ENCODE measurements at places on chromosomes 1 and 21.

GRCh38 chr1:84959294-84959693 lies 37.6 kb downstream of the MCOLN2 start:
- no peak for DNase-seq

- DNase-seq: no peak
These were observed 275.2 kb downstream of the COL11A1 start for GRCh38 chr1:102833151-102833550.

DNA sequence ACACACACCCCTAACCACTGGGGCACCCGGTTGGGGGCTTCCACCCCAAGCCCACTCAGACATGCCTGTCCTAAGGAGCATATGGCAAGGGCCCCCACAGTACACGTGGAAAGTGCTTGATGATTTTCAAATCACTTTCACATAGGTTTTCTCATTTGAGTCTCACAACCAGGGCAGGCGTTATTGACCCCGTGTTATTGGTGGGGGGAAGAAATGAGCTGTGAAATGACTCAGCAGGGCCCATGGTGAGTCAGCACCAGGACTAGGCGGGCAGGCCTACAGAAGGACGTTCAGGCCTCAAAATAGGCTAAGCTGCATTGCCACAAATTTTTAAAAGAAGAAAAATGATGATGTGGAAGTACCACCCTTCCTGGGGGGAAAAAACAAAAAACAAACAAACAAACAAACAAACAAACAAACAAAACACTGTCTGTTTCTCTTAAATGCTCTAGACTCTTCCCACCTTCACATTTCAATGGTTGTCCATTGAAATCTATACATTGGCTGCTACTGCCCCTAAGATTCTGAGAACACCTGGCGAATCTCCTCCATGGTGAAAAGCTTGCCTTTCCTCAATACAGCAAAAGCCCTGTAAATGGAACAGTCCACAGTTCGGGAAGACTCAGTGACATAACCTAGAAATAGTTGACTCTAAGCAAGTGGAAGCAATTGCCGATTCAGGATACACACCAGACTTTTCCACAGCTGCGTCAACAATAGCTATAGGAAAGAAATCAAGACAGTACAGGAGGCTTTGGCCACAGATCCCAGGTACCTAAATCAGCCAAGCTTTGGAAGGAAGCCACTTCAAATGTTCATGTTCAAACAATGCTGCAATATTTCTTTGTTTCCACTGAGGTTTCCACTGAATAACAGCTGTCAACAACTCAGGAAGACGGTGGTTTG lies 234.7 kb downstream of the TOMM20 start:
- DNase-seq: peak; percentile 95

DNA sequence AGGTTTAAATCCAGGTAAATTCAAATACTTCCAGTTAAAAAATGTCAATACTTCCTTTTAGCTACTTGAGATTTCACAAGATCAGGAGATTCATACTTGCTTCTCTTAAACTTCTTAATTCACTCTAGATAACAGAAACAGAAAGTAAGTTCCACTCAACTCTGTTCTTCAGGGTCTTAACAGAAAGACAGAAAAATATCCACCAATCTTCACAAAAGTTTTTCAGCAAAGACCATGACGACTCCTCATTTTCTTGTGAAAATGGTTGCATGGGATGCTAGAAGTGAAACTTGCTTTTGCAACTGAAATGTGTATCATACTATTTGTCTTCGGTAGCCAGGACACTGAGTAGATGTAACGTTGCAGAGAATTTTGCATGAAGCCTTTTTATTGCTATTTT lies 12.3 kb upstream of the LRRC8C start:
- no peak for DNase-seq

GRCh38 chr1:234925440-234926263 lies 203.0 kb downstream of the TOMM20 start:
- no peak for DNase-seq

GRCh38 chr1:200979574-200980451 lies 43.7 kb downstream of the KIF21B start:
- DNase-seq: peak; percentile 32

DNA sequence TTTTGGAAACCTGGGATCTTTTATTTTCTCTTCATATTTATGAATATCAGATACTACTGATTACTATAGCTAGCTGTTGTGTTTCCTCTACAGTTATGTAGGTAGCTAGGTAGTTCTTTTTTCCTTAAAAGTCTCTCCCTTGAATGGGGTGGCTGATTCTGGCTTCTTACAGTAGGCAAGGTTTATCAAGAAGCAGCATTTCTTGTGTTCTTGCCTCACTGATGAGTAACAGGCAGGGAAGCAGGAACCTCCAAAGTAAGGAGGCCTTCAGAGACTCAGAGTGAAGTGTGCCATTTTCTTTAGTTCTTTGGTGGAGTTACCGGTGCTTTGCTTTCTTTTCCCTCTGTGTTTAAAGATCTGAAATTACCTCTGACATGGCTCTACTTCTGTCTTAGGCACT lies 56.0 kb downstream of the ZMYM4 start:
- no peak for DNase-seq

DNA sequence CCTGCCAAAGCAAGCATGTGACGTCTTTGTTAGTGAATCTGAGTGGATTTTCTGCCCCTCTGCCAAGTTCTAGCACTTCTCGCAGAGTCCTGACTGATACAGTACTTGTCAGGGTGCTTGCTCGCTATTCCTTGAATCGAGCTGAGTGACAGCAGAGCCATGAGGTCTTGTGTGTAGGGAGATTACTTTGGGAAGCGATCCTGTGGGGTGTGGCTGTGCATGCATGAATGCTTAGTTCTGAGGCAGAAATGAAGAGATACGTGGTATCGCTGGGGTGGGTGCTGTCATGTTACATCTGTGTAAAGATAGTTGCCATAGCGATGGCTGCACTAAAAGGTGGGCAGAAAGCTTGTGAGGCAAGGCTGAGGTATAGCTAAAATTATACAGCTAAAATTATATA lies 19.3 kb upstream of the DNAJC28 start:
- no peak for DNase-seq

DNA sequence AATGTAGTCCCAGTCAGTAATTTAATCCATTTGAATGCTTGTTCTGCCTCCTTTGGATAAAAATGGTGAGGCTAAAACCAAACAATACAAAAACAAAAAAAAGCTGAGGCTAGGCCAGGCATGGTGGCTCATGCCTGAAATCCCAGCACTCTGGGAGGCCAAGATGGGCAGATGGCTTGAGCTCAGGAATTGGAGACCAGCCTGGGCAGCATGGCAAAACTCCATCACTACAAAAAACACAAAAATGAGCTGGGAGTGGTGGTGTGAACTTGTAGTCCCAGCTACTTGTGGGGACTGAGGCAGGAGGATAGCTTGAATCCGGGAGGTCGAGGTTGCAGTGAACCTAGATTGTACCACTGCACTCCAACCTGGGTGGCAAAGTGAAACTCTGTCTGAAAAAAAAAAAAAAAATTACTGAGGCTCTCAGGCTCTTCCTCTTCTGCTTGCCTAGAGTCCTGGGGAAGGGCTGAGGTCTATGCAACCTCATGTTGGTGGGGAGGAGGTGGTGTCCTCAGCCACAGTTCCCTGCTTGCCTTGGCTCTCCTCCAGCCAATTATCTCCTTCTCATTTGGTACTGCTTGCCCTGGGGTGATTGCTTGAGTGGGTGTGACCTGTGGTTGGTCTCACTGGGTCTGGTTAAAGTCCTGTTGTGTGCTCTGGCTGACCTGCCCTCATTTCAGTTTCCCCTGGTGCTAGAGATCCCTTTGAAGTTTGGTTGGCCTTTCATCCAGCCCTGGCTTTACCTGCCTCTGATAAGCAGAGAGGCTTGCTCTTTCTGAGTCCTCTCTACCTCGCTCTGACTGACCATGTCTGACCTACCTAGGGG lies 20.9 kb downstream of the S1PR1 start:
- peak; percentile 3 for DNase-seq

DNA sequence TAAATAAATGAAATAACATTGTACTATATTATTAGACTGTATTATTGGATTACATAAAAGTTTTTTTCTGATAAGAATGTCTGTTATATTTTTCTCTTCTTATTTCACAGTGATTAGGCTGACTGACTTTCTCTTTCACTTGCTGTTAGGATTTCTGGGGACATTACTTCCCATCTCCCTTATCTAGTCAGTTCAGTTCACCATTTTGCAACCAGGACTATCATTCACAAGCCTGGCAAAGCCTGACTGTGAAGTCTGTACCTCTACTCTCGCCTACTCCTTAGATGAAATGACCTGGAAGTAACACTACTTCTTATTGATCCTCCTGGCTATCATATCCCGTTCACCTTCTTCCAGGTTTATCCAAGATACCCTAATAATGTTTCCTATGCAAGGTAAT lies 676.6 kb downstream of the USP25 start:
- no peak for DNase-seq

DNA sequence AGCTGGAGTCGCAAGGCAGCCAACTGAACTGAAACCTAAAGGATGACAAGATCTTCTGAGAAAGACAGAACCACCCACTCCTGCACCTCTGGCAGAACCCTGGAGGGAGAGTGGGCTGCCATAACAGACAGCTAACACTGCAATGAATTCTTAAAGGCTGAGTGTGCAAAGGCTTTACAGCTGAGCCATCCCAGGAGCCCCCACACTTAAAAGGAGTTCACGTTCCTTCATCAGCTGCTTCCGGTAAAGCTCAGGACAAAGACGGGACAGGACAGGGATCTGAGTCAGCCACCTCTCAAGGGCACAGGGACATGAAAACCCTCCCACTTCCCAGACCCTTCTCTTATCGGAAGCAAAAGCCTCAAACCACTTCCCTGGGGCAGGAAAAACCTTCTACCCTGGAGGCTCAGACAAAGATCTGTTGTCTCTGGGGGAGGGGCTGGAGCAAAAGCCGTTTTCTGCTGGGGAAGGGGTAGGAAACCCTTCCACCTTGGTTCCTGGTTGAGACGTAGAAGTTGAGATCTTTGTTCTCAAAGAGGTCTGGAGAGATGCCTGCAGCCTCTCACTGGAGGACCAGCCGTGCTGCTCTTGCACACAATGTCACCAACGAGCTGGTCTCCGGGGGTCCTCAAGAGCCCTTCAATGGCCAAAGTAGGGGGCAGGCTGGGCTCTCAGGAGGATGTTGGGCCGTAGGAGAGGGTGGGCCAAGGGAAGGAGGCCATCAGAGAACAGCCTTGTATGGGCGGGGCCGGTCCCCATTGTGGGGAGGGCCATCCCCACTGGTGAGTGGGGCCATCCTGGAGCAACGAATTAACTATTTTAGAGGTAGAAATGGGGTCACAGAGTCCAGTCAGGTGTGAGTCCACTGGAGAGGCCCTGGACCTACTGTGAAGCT lies 452.4 kb downstream of the PTPRU start:
- DNase-seq: no peak

DNA sequence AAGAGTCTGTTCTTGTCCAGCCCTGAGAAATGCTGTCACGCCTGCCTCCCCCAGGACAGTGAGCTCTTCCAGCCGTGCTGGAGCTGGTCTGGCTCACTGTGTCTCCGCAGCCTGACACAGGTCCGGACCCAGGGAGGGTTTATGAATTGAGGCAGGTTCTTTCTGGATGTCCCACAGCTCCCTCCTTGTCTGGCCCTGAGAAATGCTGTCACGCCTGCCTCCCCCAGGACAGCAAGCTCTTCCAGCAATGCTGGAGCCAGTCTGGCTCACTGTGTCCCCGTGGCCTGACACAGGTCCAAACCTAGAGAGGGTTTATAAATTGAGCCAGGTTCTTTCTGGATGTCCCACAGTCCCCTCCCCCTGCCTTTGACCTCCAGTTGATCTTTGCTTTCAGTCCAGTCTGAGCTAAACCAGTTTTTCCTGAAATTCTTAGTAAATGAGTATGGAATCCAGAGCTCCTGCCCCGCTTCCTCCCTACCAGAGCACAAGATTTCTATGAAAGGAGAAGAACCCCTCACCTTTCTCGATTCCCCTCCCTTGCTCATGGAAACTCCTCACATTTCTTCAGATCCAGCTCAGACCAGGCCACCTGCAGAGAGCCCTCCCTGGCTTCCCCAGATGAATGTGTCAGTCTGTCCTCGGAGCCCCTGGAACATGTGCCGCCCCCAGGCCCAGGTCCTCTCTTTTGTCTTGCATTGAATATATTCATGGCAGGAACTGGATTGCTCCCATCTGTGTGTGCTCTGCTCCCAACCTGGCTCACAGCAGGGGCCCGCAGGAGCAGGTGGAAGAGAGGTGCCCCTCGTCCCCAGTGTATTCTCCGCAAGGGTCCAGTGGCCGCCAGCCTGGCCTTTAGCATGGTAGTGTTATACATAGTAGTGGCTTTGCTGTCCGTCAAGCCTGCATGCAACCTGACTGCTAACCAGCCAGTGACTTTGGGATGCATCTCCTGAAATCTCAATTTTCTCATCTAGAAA lies 116.3 kb downstream of the EPHB2 start:
- peak; percentile 29 for DNase-seq

GRCh38 chr1:46547481-46548383 lies 3.7 kb downstream of the KNCN start:
- DNase-seq: peak; percentile 30

- no peak for DNase-seq
These were observed 101.6 kb downstream of the BRINP3 start for GRCh38 chr1:190376044-190376443.

GRCh38 chr1:44946725-44947062 lies 39.7 kb downstream of the EIF2B3 start:
- no peak for DNase-seq

DNA sequence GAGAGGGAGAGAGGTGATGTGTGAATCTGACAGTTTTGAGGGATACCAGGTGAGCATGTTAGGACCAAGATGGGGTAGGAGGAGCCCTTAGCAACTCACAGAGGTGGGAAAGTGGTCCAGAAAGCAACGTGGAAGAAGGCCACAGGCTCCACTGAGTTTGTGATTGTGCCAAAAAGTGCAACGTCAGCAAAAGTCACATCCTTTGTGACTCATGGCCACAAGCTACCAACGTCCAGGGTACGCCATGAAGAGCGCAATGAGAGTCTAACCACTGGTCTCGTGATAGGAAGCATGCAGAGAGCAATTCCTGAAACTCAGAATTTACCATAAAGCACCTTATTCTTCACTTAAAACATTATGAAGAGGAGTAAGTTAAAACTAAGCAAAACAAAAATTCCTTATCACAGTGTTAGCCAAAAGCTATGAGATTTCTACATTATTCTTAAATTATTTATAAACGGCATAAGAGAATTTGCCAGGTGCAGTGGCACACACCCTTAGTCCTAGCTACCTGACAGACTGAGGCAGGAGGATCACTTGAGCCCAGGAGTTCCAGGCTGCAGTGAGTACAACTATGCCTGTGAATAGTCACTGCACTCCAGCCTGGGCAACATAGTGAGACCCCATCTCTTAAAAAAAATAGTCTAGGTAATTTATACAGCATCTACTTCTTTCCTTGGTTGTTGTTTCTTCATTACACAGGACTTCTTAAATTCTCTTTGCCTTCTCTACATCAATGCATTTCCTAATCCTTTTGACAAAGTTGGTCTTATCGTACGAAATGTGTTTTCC lies 55.2 kb downstream of the COLGALT2 start:
- DNase-seq: no peak
